Left ventricle myocardium inferior (tissue), 1 donor: ENCODE measurements at places on chromosomes 5 and 9. TPM values are rescaled to one million over a fixed set of nuclear protein-coding genes. Genes with fewer than 3 reads are reported as not detected.

The HTR1A gene
- total RNA-seq: not detected

GRCh38 chr9:71824257-71824656, 55.9 kb upstream of the CEMIP2 start:
- no peak overlapping the region for H3K4me3 ChIP-seq
- DNase-seq: no peak
- no peaks in the 10 kb centered on the region for H3K4me1 ChIP-seq
- H3K27me3 ChIP-seq: no peaks in the 10 kb centered on the region
- no peaks in the 10 kb centered on the region for H3K36me3 ChIP-seq

The NKD2 gene
- total RNA-seq: 3.7 TPM

- H3K27me3 ChIP-seq: no peaks in the 10 kb centered on the region
- no peak overlapping the region for H3K4me3 ChIP-seq
- peaks cover 11% of the 10 kb centered on the region for H3K4me1 ChIP-seq
- no peak for DNase-seq
- H3K27ac ChIP-seq: no peak overlapping the region
These were observed 379.4 kb downstream of the EBF1 start for GRCh38 chr5:158720281-158720680.
